ENCODE measurements at places on chromosomes 2 and 18. TPM values are rescaled to one million over a fixed set of nuclear protein-coding genes. Genes with fewer than 3 reads are reported as not detected.

The NDC80 gene
- total RNA-seq: 34.3 TPM

The CXCR1 gene
- not detected for total RNA-seq

The CHRNA1 gene
- total RNA-seq: 0.19 TPM

The GPR17 gene
- 0.19 TPM for total RNA-seq

The MC2R gene
- total RNA-seq: not detected

- no peak overlapping the region for H3K27ac ChIP-seq
- peaks cover 4% of the 10 kb centered on the region for H3K27me3 ChIP-seq
- H3K4me3 ChIP-seq: no peak overlapping the region
- no peaks in the 10 kb centered on the region for H3K4me1 ChIP-seq
Measured at GRCh38 chr2:134108113-134108512, 145.8 kb upstream of the MGAT5 start.

DNA sequence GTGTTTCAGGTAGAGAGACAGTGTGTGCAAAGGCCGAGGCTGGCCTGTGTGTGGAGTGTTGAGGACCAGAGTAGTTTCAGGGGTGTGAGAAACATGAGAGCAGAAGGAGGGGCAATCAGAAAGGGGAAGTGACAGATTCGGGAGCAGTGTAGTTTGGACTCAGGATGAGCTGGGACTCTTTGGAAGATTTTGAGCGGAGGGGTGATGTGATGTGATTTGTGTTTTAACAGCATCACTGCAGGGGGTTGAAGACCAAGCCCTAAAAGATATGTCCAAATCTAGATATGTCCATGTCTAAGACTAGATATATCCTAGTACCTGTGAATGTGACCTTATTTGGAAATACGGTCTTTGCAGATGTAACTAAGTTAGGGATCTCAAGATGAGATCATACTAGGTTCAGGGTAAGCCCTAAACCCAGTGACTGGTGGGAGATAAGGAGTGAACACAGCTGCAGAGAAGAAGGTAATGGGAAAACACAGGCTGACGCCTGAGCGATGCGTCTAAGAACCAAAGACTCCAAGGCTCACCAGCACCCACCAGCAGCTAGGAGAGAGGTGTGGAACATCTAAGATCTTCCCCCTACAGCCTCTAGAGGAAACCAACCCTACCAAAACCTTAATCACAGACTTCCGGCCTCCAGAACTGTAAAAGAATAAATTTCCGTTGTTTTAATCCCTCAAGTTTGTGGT lies 38.5 kb upstream of the MYO3B start:
- H3K36me3 ChIP-seq: no peaks in the 10 kb centered on the region
- peaks cover 4% of the 10 kb centered on the region for H3K27me3 ChIP-seq
- H3K4me1 ChIP-seq: peaks cover 13% of the 10 kb centered on the region
- H3K27ac ChIP-seq: no peak overlapping the region
- DNase-seq: no peak

DNA sequence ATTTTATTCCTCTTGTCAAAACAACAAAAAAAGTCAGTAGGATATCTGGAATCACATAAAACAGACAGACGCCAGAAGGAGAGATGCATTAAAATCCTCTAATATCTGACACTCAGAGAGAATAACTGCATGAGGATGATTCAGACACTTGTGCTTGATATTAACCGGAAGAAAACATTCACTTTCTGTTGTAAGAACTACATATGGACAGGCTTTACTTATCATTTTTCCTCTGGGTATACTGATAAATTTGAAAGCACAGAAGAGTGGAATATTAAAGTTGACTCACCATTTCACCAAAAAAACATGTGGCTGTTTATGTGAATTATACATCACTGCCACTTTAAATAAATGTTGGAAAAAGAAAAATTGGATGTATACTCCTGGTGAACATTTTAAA lies 589.1 kb upstream of the CDH2 start:
- H3K4me1 ChIP-seq: peaks cover 11% of the 10 kb centered on the region
- no peak overlapping the region for H3K4me3 ChIP-seq
- no peak for DNase-seq
- no peak overlapping the region for H3K27ac ChIP-seq
- H3K27me3 ChIP-seq: no peaks in the 10 kb centered on the region

DNA sequence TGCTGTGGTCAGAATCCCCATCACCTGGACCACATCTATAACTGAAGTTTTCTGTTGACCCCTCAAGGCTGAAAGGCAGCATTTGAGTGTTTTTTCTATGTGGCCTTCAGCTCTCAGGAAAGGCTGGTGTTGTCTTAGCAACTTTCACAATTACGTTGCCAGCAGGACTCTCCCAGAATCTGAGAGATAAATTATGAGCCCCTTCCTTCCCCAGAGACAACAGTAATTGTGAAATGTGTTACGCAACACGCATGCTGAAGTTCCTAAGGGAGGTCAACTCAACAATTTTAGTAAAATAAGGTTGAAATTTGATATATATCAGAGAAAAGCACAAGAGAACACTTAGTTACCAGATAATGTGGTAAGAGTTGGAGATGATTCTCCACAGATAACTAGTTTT lies 216.5 kb upstream of the SLC8A1 start:
- H3K4me3 ChIP-seq: no peak overlapping the region
- DNase-seq: no peak
- H3K27me3 ChIP-seq: no peaks in the 10 kb centered on the region
- no peaks in the 10 kb centered on the region for H3K36me3 ChIP-seq
- H3K27ac ChIP-seq: no peak overlapping the region

DNA sequence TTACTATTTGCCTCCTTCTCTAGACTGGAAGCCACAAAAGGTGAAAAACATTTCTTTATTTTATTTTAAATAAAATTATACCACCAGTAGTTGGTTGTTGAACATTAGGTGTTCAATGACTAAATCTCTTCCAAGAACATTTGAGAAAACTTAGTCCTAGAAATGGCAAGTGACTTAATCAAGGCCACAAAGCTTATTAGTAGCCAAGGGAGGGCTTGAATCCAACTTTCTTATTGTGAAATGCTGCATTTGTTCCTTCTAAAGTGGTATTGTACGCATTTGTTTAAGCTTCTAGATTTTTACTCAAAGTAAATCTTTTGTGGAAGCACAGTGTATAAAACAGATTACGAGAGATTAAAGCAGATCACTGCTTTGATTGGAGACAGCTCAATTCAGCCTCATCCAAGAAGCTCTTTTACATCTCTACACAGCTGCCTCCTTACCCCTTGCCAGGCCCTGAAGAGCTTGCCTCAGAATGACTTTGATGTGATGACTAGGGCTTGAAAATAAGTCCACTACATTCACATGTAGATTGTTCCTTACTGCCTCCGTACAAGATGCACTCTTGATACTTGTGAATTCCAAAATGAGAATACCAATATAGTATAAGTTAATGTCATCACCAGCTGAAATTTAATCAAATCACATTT lies 244.8 kb downstream of the XIRP2 start:
- no peaks in the 10 kb centered on the region for H3K36me3 ChIP-seq
- no peak for DNase-seq
- no peak overlapping the region for H3K27ac ChIP-seq
- peaks cover 16% of the 10 kb centered on the region for H3K4me1 ChIP-seq
- H3K27me3 ChIP-seq: no peaks in the 10 kb centered on the region

DNA sequence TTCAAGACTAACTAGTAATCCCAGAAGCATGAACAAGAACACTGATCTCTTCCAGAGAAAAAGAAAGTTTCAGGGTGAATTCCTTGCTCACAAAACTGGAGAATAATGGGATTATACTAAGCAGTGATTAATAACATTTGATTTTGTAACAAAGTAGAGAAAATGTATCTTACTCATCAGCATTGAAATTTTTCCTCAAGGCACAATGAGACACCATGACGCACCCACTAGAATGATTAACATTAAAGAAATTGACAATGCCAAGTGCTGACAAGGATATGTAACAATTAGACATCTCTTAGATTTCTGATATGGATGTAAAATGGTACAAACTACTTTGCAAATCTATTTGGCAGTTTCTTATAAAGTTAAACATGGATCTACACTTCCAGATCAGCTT lies 101.1 kb upstream of the EPHA4 start:
- no peaks in the 10 kb centered on the region for H3K36me3 ChIP-seq
- H3K4me3 ChIP-seq: no peak overlapping the region
- peaks cover 14% of the 10 kb centered on the region for H3K27me3 ChIP-seq
- no peak overlapping the region for H3K27ac ChIP-seq
- no peak for DNase-seq

DNA sequence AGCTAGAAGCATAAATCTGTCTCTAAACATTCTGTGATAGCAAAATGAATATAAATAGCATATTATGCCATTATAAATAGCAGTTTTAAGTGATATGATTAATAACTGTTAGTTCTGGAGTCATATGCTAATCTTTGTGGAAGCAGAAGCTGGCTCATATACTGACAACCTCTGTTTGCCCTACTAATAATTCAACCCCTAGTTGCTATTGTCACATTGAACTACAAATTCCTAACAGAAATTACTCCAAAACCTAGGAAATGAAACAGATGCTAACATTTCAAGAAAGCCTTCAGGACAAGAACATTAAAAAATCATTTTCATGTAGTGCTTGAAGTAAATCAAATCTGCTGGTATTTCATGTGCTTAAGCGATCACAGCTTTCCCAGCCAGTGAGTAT lies 28.2 kb downstream of the CALCRL start:
- no peak overlapping the region for H3K4me3 ChIP-seq
- H3K27me3 ChIP-seq: no peaks in the 10 kb centered on the region
- no peak for DNase-seq

GRCh38 chr2:129755786-129756185 lies 223.7 kb upstream of the RAB6C start:
- no peak overlapping the region for H3K4me3 ChIP-seq
- no peaks in the 10 kb centered on the region for H3K36me3 ChIP-seq
- no peak for DNase-seq
- peaks cover 9% of the 10 kb centered on the region for H3K27me3 ChIP-seq
- peaks cover 9% of the 10 kb centered on the region for H3K4me1 ChIP-seq
- no peak overlapping the region for H3K27ac ChIP-seq

DNA sequence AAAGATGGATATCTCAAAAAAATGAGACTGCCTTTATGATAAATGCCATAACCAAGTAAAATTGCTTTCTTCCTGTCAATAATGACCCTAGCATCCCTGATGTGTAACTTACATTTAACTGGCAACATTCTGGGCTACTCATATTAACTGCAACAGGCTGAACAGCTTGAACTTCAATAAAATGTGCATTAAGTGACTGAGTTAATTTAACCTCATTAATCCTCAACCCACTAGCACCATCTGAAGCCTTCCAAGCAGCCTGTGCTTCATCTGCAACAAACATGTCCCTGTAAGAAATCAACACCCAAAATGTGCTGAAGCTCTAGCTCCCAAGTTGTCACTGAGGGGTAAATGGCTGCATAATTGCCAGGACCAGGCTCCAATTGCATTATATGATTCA lies 296.2 kb upstream of the ZC3H15 start:
- no peaks in the 10 kb centered on the region for H3K36me3 ChIP-seq
- no peaks in the 10 kb centered on the region for H3K27me3 ChIP-seq
- no peak overlapping the region for H3K27ac ChIP-seq
- DNase-seq: no peak

- no peak for DNase-seq
- no peak overlapping the region for H3K4me3 ChIP-seq
- H3K27ac ChIP-seq: no peak overlapping the region
- H3K27me3 ChIP-seq: peaks cover 16% of the 10 kb centered on the region
- no peaks in the 10 kb centered on the region for H3K4me1 ChIP-seq
- no peaks in the 10 kb centered on the region for H3K36me3 ChIP-seq
Measured at GRCh38 chr2:24016376-24016761, 6.5 kb downstream of the MFSD2B start.
